ENCODE measurements at places on chromosomes 5 and 9. TPM values are rescaled to one million over a fixed set of nuclear protein-coding genes. Genes with fewer than 3 reads are reported as not detected.

Gene ZNF608
- 18.2 TPM for total RNA-seq

Gene SLC34A3
- total RNA-seq, result not detected

Gene NSUN2
- total RNA-seq, result 56.0 TPM

Gene CDH12
- total RNA-seq, result not detected

Gene IFNK
- not detected for total RNA-seq

Gene ARSI
- 0.19 TPM for total RNA-seq

Gene NUTM2F
- not detected for total RNA-seq

Gene ANKDD1B
- 0.33 TPM for total RNA-seq

Gene GARIN3
- total RNA-seq, result not detected

Gene SPINK7
- not detected for total RNA-seq

Gene SLC35A4
- total RNA-seq, result 24.8 TPM

Gene HTR1A
- not detected for total RNA-seq

Gene ANKRD31
- 0.10 TPM for total RNA-seq

Gene CNTNAP3
- 102 TPM for total RNA-seq

Gene ATOX1
- 88.5 TPM for total RNA-seq

Gene PRKAA1
- 146 TPM for total RNA-seq

Gene SV2C
- total RNA-seq, result not detected

Gene INSYN2B
- total RNA-seq, result 52.3 TPM

Gene SLC34A1
- not detected for total RNA-seq

Gene SPINK5
- 0.10 TPM for total RNA-seq

Gene PDE8B
- 0.10 TPM for total RNA-seq

Gene MRPL36
- 47.1 TPM for total RNA-seq

Gene STKLD1
- total RNA-seq, result 0.33 TPM

Gene PFN3
- not detected for total RNA-seq

Gene HRH2
- total RNA-seq, result under 0.01 TPM

Gene ADAMTS12
- 0.19 TPM for total RNA-seq

Gene FUT7
- not detected for total RNA-seq

Gene GALT
- 40.2 TPM for total RNA-seq

Gene CDO1
- 0.65 TPM for total RNA-seq

Gene FGF10
- not detected for total RNA-seq

Gene ZNF883
- 0.65 TPM for total RNA-seq

Gene SH3RF2
- total RNA-seq, result 0.67 TPM

Gene MUSK
- not detected for total RNA-seq

Gene ZNF354C
- total RNA-seq, result 5.6 TPM

Gene RAI14
- 320 TPM for total RNA-seq

Gene PKD2L2
- not detected for total RNA-seq

Gene SPATA31A3
- total RNA-seq, result not detected

Gene TRIM36
- total RNA-seq, result 2.2 TPM

Gene RALGDS
- total RNA-seq, result 61.5 TPM
